ENCODE measurements at places on chromosomes 2 and 18. TPM values are rescaled to one million over a fixed set of nuclear protein-coding genes. Genes with fewer than 3 reads are reported as not detected.

Gene C2orf80
- total RNA-seq: not detected

Gene PPP1R1C
- 1.3 TPM for total RNA-seq

Gene SLC9A4
- total RNA-seq: not detected

Gene LYPD1
- 158 TPM for total RNA-seq

Gene PDCD1
- not detected for total RNA-seq

Gene ARHGEF4
- total RNA-seq: 1.1 TPM

Gene MAP3K19
- not detected for total RNA-seq

Gene NEMP2
- 4.4 TPM for total RNA-seq

Gene MBD2
- 17.9 TPM for total RNA-seq

Gene KCNG2
- not detected for total RNA-seq

Gene RASGRP3
- not detected for total RNA-seq

Gene MAB21L4
- not detected for total RNA-seq
